ENCODE measurements at places on chromosomes 2 and 18.
A peak's percentile ranks its signal among the peaks of the same experiment; 100 is the strongest.

DNA sequence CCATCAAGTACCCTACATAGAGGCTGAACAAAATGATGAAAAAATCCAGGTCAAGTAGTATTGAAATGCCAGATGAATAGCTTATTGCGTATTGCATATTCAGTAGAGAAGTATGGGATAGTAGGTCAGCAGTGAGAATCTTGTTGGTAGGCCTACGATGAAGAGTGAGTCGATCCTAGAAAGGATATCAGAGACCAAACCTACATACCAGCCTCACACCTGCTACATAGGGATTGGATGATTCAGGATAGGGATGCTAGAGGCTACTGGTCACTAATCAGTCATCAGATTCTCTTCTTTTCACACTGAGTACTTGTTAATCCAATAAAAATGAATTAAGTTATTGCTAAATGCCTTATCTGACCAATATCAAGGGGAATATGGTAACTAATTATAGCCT lies 274.5 kb downstream of the DSEL start:
- no peak for DNase-seq

DNA sequence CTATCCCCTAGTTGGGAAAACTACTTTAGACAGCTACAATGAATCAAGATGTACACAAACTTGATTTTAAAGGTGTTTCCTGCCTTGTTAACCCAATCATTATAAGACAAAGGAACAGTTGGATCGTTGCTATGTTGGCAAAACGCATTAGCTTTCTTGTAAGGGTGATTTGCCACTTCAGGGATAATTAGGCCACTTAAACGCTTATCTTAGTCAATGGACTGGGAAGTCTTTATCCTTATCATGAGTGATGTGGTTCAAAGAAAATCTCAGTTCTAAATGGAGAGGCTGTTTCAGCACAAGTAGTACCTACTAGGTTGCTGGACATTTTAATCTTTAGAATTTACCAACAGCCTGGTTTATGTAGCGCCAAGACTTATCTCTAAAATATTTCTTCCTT lies 406.1 kb upstream of the MEX3C start:
- no peak for DNase-seq

DNA sequence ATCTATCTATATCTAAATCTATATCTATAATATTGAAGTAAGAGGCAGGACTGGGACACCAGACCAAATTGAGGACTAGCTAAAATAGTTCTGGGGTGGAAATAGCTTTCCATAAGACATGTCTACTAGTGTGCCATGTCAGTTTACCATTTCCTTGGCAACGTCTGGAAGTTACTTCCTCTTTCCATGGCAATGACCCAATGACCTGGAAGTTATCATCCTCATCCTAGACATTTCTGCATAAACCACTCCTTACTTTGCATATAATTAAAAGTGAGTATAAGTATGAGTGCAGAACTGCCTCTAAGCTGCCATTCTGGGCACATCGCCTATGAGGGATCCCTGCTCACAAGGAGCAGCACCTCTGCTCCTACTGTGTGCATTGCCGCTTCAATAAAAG lies 734.0 kb upstream of the GCFC2 start:
- no peak for DNase-seq

DNA sequence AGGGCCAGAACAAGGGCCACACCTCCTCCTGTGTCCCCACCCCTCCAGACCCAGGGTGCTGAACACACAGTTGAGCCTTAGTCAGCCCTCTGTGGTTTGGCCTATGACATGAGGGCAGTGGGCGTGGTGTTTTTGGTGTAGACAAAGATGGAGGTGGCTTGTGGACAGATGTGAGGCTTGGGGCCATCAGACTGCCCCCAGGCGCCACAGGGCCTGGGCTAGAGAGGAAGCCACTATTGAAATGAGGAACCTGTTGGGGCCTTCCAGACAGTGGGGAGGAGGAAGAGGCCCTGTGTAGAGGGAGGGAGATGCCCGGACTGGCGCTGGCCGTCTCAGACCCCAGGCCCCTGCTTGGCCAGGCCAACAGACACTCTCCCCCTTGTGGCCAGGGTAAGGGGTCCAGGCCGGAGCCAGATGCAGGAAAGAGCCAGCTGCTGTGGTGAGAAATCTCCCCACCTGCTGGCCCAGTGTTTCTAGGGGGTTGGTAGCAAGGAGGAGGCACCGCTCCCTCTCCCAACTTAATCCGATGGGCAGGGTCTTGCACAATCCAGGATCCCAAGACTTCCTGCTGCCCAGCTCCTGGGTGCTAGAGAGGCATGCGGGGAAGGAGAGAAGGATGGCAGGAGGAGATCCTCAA lies 53.8 kb downstream of the SMAD7 start:
- peak; percentile 18 for DNase-seq

DNA sequence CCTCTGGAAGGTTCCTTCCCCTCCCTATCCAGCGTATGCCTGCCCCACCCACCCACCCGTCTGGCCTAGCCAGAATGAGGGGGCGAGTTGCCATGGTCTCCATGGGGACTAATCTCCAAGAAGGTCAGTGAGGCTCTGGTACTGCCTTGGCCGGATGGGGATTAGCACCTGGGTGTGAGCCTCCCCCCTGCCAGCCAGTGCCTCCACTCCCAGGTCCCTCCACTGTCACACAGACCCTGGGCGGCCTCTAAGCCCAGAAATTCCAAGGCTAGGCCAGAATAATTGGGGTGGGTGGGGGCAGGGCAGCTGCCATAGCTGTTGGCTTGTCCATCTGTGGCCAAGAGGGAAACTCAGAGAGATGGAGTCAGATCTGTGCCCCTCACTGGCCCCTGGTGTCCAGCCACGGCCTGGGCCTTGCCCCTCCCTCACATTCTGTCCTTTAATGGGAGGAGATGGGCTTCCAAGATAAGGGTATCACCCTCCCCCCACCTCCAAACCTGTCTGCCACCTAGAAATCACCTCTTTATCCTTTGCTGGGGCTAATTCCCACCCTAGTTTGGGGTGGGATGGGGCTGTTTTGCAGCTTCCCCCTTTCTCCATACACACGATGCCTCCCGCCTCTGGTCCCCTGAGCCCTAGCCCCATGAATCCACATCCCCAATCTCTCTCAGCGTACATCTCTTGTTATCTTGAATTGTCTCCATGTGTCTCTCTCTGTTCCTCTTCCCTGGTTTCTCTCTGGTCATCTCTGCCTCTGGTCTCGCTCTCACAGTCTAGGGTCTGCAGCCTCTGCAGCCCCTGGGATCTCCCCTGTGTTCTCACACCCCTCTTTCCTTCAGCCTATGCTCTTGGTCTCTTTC lies 6.0 kb upstream of the CRYBA2 start:
- no peak for DNase-seq

GRCh38 chr2:139293992-139294548 lies 513.9 kb upstream of the NXPH2 start:
- DNase-seq, result no peak
